ENCODE measurements at places on chromosomes 2 and 18.

DNA sequence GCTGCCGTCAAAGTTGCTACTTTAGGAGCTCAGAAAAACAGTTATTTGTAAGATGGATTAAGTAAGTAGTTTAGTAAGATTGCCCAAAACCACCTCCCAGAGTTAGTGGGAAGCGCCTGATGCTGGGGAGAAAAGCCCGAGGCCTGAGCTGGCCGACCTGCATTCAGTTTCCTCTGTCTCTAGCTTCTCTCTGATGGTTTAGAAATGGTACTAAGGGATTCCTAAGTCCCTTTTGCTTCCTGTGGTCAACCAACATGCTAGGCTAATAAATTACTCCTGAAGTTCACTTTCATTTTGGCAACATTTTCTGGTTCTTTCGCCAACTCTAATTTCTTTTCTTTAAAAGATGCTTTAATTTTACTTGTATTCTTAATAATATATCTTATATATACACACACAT lies 60.1 kb downstream of the ASAP2 start:
- no peak for DNase-seq

- no peak for DNase-seq
Observed at GRCh38 chr18:36635414-36636096, 193.2 kb downstream of the TPGS2 start.

DNA sequence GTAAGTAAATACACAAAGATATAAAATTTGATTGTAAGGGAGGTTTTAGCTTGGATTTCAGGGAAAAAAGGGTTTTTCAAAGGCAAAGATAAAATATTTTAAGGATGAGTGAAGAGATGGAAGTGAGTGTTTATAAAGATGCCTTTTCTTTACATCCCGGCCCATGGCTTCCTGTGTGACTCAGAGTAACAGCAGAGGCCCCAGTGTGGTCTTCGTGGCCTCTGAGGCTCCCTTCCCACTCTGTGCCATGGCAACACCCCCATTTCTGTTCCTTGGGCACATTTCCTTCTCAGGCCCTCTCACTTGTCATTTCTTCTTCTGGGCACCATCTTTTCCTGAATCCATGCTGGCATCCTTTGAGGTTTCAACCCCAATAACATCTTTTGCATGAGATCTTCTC lies 92.6 kb upstream of the TMEM18 start:
- DNase-seq: no peak

- DNase-seq: no peak
Observed at GRCh38 chr18:42824178-42824577, 291.3 kb downstream of the RIT2 start.

Measured in stimulated activated CD4-positive, alpha-beta T cell treated with anti-CD3 and anti-CD28 coated beads, TNF-alpha, amount 100 ng/mL, for 4 hours (primary cell).